ENCODE measurements at places on chromosomes 12 and 14.

DNA sequence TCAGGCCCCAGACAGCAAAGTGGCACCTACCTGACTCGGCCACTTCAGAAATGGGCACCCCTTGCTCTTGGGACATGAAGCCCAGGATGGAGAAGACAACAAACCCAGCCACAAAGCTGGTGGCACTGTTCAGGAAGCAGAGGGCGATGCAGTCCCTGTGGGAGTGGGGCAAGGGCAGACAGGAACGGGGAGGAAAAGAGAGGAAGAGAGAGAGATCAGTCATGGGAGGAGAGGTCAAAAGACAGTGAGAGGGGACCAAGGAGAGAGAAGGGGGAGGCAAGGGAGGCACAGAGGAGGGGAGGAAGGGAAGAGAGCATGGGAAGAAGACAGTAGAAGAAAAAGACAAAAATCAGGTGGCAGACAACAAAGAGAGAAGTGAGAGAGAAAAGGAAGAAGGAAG is 16.6 kb downstream of the SLC6A12 start:
- no peak for DNase-seq

- no peak for DNase-seq
Measured at GRCh38 chr14:56423544-56423943, 156.1 kb upstream of the TMEM260 start.

GRCh38 chr14:42563313-42563712 is 956.6 kb downstream of the LRFN5 start:
- DNase-seq: no peak

- DNase-seq: no peak
Measured at GRCh38 chr12:5166976-5167375, 123.3 kb downstream of the KCNA5 start.

DNA sequence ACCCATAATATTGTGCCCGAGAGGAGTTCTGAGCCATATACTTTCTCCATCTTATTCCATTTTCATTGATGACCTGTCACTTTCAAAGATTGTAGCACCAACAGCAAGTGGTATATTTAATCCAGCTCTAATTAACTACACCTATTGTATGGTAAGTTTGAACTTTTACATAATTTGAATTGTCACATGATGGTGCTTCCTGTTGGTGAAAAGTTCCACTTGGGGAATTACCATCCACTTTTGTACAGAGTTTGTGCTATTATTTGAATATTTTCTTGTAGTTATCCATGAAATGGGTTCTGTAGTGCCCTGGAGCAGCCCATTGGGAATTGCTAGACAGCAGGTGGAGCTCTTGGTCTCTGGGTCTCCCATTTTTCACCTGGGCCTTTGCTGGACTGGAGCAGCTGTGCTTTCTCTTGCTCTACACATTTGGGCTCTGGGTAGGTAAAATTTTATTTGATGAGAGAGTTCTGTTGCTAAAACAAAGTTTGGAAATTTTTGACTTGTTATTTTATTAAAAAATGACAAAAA is 3.0 kb downstream of the SMCO3 start:
- no peak for DNase-seq

DNA sequence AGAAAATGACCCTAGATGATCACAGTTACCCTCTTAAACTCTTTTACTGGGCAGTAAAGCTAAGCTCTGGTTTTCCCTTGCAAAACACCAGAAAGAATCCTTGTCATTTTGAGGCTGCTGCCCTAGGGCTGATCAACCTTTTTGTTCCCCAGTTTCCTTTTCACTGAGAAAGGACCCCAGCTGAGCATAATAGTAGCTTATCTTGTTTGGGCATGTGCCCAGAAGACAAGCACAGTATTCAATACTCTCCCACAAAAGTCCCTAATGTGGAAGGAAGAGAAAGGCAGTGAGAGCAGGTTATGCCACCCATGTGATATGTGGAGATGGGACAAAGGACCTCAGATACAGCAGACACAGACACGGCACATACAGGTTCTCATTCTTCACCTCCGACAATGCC is 332.6 kb upstream of the TMPO start:
- no peak for DNase-seq

GRCh38 chr12:57008178-57008577 is 1.8 kb upstream of the ZBTB39 start:
- DNase-seq: no peak

- no peak for DNase-seq
Measured at GRCh38 chr12:81800298-81801148, 41.4 kb upstream of the PPFIA2 start.

DNA sequence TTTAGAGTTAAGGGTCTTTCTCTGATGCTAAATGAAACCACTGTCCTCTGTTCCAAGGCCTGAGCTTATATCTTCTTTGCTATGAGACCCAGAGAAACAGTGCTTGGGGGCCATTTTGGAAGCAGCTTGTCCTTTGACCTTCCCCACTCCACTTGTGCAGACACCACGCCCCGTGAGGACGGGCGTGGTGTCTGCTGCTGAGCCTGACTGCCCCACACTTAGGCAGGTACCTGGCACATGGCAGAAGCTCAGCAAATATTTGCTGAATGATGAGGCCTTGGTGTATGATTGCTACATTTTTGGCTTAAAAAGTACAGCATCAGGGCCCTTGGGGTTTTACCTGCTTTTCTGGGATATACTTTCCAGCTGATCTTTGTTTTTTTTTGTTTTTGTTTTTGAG is 69.9 kb downstream of the RASSF3 start:
- no peak for DNase-seq

DNA sequence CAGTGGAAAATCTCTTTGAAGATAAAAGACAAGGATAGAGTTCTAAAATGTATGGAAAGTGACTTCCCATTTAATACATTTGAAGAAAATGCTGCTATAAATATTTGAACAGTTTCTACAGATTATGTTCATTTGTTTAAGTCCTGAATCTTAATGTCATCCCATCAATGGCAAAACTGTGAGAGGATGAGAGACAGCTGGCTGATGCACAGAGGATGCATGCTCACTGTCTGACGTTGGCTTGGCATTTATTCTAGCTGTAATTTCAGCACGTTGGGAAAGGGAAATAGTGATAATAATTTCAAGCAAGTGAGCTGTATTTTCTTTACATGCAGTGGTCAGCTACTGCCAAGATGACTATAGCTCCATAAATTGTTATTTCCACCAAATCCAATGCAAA is 40.5 kb downstream of the PPFIA2 start:
- no peak for DNase-seq

DNA sequence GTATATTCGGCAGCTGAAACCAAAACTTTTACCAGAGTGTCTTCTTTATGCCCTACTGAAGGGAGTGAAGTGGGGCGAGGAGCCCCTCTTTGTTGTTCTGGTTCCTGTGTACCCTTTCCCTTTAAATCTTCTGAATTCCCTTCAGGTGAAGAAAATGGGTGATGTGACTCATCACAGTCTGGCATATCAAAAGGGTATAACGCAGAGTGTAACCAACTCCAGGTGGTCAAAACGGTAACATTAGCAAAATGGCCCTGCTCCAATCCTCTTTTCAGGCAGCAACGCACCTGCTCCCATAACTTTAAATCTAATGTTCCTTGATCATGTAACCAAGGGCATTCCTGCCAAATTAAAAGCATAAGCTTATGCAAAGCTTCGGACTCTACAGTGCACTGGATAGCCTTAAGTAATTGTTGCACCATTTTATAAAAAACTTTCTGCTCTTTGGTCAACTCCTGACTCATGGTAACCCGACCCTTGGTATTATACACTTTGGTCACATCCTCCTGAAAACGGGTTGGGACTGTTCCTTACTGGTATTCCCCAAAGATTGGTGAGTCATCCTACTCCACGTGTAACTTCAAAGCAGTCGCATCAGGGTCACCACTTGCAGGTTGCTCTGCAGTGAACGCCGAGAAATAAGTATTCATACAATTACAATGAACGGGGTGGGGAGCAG is 83.1 kb downstream of the KCNMB4 start:
- DNase-seq: no peak

DNA sequence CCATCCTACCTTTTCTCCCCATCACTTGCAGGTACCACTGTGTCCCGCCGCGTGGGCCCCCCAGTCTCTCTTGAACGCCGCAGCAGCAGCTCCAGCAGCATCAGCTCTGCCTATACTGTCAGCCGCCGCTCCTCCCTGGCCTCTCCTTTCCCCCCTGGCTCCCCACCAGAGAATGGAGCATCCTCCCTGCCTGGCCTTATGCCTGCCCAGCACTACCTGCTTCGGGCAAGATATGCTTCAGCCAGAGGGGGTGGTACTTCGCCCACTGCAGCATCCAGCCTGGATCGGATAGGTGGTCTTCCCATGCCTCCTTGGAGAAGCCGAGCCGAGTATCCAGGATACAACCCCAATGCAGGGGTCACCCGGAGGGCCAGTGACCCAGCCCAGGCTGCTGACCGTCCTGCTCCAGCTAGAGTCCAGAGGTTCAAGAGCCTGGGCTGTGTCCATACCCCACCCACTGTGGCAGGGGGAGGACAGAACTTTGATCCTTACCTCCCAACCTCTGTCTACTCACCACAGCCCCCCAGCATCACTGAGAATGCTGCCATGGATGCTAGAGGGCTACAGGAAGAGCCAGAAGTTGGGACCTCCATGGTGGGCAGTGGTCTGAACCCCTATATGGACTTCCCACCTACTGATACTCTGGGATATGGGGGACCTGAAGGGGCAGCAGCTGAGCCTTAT is 9.2 kb downstream of the ARHGAP9 start:
- no peak for DNase-seq

- DNase-seq: no peak
Measured at GRCh38 chr12:110822821-110823415, 23.9 kb upstream of the CCDC63 start.

DNA sequence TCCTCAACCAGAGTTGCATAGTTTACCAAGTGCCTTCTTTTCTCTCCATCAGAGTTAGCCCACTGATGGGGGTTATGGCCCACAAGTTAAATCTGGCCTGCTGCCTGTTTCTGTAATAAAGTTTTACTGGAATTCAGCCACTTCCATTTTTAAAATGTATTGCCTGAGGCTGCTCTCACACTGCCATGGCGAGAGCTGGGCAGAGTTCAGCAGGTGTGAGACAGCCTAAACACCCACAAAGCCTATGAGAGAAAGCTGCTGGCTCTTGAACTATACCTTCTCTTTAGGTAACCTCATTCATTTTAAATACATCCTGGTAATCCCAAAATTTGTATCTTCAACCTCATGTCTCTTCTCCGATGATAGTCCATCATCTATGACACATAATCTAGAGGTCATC is 86.1 kb downstream of the BCL2L14 start:
- no peak for DNase-seq

DNA sequence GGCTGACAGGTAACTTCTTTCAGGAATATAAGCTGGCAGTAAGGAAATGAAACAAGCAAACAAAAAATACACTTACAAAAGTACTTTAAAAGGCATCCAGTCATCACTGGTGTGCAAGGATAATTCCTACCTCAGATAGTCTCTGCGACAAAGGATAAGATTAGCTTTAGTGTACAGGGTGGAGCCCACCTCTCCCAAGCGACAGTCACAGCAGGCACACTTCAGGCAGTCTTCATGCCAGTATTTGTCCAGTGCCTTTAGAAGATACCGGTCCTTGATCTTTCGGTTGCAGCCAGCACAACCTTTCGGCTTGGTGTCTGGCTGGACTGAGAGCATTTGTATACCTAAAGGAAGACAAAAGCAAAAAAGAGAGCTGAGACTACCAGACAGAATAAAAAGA is 5.4 kb downstream of the LMO3 start:
- DNase-seq: no peak

GRCh38 chr14:58677996-58678395 is 40.2 kb downstream of the DACT1 start:
- DNase-seq: no peak

DNA sequence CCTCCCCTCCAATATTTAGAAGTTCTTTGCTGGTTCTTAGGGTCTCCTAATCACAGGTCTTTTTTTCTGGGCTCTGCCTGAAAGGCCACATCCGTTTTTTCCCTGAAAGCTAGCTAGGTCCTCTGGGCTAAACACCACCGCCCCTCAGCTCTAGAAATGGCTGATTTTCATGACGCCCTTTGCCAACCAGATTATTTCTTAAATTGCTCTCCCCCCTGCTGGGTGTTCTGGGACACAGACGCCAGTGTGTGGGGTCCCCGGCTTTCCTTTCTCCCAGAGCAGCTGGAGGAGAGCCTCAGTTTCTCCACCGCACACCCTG is 45.3 kb upstream of the ATP23 start:
- DNase-seq: no peak

DNA sequence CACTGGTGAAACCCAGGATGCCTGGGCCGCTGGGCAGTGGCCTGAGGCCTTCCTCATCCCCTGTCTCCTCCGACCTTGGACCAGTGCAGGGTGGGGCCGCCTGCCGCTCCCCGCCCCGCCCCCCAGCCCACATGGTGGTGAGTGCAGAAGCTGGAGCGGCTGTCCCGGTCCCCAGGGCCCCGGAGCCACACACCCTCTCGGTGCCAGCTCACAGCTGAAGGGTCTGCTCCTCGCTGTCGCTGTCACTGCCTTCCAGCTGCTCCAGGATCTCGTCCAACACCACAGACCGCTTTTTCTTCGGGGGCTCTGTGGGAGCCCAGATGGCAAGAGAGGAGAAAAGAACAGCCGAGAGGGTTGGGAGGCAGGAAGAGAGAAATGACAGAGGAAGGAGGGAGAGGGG is 143.1 kb downstream of the RBM19 start:
- DNase-seq: no peak

GRCh38 chr12:51482929-51483697 is 58.5 kb downstream of the SLC4A8 start:
- DNase-seq: no peak

DNA sequence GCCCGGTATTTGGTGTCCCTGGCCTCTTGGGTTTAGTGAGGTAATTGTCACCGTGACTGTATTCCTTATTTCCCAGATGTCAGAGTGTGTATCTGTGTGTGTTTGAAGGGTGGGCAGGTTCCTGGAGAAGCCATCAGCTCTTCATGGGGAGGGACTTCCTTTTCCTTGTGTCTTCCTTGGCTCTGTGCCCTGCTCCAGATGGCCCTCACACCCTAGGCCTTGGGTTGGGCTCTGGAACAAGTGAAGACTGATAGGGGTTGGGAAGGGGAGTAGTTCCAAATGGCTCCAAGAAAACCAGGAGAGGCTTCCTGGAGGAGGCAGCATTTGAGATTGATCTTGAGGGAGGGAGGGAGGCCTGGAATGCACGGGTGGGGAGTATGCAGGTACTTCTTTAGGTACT is 43.8 kb upstream of the PRIMA1 start:
- DNase-seq: no peak

GRCh38 chr14:60771117-60771516 is 36.6 kb downstream of the MNAT1 start:
- DNase-seq: no peak

DNA sequence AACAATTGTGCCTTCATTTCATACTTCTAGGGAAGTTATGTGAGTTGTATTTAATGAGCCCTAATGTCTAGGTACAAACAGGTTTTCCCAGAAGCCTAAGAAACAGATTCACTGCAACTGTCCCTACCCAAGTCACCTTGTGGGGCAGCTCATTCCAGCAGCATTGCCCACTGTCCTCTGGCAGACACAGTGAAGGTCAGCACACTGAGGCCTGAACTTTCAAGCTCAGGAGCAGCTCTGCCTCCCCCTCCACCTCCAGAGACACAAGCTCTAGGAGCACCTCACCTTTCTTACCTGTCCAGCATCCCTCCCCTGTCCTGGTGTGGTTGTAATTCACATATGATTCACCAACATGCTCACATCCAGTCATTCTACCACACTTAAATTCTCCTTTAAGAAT is 15.7 kb downstream of the UBE3B start:
- no peak for DNase-seq

All from keratinocyte (primary cell).